ENCODE measurements at places on chromosomes 3 and 15.
A peak's percentile ranks its signal among the peaks of the same experiment; 100 is the strongest.

DNA sequence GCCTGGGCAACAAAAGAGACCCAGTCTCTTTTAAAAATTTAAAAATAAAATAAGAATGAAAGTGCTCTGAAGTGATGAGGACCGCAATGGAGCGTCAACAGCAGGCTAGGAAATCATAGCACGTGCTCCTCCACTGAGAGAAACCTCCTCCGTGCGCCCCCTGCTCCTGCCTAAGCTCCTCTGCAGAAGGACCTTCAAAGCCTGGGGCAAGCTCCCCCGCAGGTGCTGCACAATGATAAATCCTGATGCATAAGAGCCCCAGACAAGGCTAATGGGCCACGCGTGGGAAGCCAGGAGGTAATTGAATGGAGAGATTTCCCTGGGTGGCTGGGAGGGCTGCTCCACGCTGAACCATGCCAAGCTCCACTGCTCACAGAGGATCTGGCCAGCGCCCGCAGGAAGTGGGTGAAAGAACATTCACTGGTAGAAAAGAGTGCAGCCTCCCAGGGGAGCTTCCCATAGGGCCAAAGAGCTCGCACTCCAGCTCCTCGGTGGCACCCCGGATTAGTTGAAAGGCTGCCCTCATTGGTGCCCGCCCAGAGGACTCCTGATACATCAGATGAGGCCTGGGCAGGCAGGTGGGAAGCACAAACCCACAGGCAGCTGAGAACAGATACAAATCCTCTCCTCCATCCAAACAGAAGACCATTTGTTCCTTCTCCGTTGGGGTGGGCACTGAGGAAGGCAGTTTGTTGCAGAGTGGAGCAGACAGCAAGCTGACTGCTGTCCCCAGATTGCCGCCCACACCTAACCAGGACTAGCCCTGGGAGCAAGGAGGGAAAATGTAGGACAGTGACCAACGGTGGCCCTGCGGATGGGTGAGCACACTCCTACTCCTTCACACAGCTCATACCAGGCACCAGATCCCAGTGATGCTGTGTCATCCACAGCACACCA lies 52.5 kb downstream of the CPN2 start:
- DNase-seq, result no peak

- DNase-seq, result no peak
Observed at GRCh38 chr15:69880571-69881301, 217.0 kb downstream of the TLE3 start.

GRCh38 chr15:40595219-40595618 lies 1.2 kb downstream of the KNL1 start:
- no peak for DNase-seq

DNA sequence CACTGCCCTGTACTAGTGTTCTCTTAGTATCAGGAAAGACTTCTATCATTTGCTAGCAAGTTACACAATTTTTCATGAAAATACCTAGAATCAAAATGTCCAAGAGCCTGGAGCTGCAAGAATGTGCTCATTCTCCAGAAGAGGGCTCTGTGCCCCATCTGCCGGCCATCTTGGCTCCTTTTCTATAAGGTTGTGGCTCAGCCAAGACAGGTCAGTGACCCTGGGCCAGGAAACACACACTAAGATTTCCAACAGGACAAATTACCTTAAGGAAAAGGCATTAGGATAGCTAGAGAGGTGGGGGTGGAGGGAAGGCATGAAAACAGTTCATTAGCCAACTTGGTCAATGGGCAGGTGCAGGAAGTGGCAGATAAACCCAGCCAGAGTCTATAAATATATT lies 20.7 kb downstream of the TIMP4 start:
- DNase-seq, result peak; percentile 25
